ENCODE measurements at places on chromosomes 5 and 9.

GRCh38 chr9:100602342-100602801 is 24.5 kb downstream of the CAVIN4 start:
- DNase-seq: no peak

DNA sequence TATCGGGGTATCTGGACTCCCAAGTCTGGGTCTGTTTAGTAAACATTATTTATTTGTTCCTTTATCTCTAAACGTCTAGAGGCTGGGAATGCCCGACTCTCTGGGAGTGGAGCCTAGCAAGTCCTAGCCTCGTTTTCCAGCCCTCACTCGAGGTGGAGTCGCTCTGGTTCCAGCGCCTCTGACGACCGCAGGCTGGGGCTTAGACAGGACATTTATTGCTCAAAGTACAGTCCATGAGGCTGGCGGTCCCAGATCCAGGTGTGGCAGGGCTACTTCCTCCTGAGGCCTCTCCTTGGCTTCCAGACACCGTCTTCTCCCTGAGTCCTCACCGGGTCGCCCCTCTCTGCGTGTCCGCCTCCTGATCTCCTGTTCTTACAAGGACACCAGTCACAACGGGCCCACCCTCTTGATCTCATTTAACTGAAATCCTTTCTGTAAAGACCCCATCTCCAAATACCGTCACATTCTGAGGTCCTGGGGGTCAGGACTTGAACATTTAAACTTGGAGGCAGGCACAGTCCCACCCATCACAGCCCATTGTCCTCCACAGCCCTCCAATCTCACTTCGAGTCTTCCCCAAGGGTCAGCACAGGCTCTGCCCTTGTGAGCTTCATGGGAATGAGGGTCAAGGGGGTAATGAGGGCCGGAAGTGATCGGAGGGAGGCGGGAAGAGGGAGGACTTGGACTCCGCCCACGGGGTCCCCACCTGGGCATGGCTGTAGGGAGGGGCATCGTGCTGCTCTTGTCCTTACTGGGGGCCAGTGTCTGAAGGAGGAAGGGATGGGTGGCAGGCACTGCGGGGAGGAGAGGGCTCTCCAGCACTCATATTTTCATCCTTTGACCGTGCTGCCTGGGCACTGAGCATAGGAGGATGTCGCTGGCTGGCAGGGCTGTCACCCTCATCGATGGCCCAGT is 12.2 kb upstream of the CLPTM1L start:
- DNase-seq: no peak

DNA sequence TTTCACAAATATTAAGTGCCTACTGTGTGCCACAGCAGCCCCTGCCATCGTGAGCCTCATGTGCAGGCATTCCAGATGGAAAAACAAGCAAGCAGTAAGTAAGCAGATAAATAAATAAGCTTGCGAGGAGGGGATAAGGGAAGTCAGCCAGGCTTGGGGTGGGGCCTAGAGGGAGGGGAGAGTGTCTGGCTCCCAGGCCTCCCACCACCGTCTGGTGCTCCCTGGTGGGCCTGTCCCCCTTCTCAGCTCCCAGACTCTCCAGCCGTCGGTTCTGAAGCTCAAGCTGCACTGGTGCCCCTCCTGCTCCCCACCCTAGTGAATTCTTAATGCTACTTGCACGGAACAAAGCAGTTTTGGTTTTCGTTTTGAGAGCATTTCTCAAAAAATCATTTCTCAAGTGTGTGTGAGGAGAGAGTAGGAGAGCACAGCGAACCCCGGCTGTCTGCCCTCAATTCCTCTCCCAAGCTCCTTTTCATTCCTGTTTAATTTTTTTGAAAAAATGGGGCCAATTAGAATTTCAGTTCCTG is 6.6 kb upstream of the IER5L start:
- DNase-seq: no peak

- no peak for DNase-seq
These were observed 15.2 kb downstream of the HK3 start for GRCh38 chr5:176883700-176884570.

GRCh38 chr9:78577156-78577906 is 280.4 kb downstream of the PSAT1 start:
- DNase-seq: no peak

- no peak for DNase-seq
These were observed 53.3 kb upstream of the FAM169A start for GRCh38 chr5:74919487-74919886.

DNA sequence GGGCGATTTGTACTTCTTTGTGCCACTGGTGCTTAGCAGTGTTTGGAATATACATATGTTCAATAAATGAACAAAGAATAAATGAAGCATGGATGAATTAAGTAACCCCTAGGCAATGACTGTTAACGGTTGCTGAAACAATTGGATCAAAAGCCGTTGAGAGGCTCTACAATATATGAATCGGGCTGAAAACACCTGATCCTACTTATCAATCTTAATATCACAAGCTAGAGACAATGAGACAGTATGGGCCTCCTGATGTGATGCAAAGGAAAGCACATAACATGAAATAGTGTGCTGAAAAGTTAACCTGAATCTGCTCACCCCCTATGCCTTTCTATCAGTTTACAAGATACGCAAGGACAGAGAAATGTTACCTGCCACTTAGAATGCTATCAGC is 410.3 kb upstream of the RGMB start:
- no peak for DNase-seq

Data from stimulated activated CD4-positive, alpha-beta T cell treated with anti-CD3 and anti-CD28 coated beads, Interleukin-12 subunit alpha, Interleukin-12 subunit beta, amount 100 ng/mL, for 4 hours (primary cell).